ENCODE measurements at places on chromosomes 6 and 20. TPM values are rescaled to one million over a fixed set of nuclear protein-coding genes. Genes with fewer than 3 reads are reported as not detected.

Gene MOXD1
- 0.13 TPM for total RNA-seq

Gene C20orf144
- not detected for total RNA-seq

Gene PIM1
- total RNA-seq: 3.1 TPM

Gene UNC93A
- not detected for total RNA-seq

Gene FNDC1
- total RNA-seq: under 0.01 TPM

Gene TNNC2
- total RNA-seq: not detected

Gene IGF2R
- total RNA-seq: 195 TPM

Gene RNF182
- total RNA-seq: 0.65 TPM

Gene ACTL10
- 1.6 TPM for total RNA-seq

Gene CALHM5
- total RNA-seq: 12.6 TPM

Gene POLH
- total RNA-seq: 26.6 TPM

Gene HLA-DRB5
- 1.6 TPM for total RNA-seq

Gene RNF39
- not detected for total RNA-seq

Gene C20orf96
- total RNA-seq: 4.2 TPM

Gene POPDC3
- 0.49 TPM for total RNA-seq

Gene TBXT
- total RNA-seq: not detected

Gene IRF4
- total RNA-seq: under 0.01 TPM

Gene HAO1
- total RNA-seq: not detected

Gene OR2H1
- total RNA-seq: not detected

Gene EEF1E1
- total RNA-seq: 33.8 TPM

Gene OR2B6
- total RNA-seq: not detected

Gene RAET1G
- 0.65 TPM for total RNA-seq

Gene ALDH5A1
- total RNA-seq: 0.49 TPM

Gene ARMC12
- 0.50 TPM for total RNA-seq

Gene C6orf58
- 0.50 TPM for total RNA-seq

Gene MCHR2
- total RNA-seq: not detected

Gene TUBB1
- not detected for total RNA-seq

Gene R3HDML
- not detected for total RNA-seq

Gene GINS1
- 14.9 TPM for total RNA-seq

Gene RAD21L1
- not detected for total RNA-seq

Gene OSTM1
- 22.7 TPM for total RNA-seq

Gene PRRT1
- total RNA-seq: not detected

Gene ALDH8A1
- 1.0 TPM for total RNA-seq

All from bladder microvascular endothelial cell (primary cell).